Right hindlimb (tissue), 1 donor: ENCODE measurements at places on chromosomes 16 and 17.

GRCh38 chr17:72222661-72223380 is 102.0 kb downstream of the SOX9 start:
- no peak for DNase-seq

DNA sequence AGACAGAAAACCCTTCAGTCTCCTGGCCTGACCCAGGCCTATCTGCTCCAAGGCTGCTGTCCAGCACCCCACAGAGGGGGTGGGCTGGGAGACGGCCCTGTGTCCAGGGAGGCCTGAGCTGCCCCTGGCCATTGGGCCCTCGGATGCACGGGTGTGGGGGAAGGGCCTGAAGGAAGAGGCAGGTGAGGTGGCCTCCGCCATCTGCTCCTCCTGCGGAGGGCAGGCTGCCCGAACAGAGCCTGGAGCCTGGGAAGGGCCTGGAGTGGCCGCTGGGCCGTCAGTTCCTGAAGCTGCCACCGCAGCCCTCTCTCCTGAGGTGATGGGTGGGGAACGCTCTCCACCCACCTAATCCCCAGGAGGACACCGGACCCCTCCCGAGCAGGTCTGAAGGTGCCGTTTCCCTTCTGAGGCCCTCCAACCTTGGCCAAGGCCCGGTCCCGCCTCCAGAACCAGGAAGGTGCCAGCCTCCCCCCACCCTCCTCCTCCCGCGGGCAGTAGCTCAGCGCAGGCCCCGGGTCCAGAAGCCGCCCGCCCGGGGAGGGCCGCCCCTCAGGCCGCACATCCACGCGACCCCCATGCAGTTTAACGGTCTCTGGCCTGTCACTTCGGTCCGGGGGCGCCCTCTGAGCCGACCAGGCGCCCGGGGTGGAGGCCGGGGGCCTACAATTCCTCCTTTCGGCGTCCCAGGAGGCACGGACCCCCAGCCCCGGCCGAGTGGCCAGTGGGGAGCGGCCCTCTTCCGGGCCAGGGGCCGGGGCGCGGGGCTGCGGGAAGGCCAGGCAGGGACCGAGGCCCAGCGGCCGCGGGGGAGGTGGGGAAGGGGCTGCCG is 835 bp downstream of the FBXL16 start:
- DNase-seq = no peak

GRCh38 chr16:87114832-87115231 is 202.4 kb downstream of the C16orf95 start:
- DNase-seq = no peak

DNA sequence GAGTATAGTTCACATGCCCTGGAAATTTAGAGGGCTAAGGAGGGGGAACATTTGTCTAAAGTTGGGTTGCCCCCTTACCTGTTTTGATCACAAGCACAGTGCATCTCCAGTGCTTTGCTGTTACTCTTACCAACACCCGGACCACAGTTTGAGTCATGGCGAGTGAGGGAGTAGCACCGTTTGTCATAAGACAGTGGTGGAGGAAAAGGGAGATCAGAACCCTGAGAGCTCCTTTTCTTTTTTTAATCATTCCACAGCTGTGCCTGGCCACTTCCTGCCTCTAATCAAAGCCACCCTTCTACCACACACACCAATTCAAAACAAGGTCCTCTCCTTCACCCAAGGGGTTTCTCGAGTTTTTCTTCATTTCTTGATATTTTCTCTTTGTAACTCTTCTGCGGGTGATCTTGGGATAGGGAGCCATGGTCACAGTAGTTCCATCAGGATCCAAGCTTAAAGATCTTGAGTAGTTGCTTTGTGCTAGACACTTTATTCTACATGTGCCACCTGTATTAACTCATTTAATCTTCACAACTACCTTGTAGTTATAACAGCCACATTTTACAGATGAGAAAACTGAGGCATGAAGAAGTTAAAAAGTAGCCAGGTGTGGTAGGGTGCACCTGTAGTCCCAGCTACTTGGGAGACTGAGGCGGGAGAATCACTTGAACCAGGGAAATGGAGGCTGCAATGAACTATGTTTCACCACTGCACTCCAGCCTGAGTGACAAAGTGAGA is 5.0 kb upstream of the MYL4 start:
- no peak for DNase-seq

DNA sequence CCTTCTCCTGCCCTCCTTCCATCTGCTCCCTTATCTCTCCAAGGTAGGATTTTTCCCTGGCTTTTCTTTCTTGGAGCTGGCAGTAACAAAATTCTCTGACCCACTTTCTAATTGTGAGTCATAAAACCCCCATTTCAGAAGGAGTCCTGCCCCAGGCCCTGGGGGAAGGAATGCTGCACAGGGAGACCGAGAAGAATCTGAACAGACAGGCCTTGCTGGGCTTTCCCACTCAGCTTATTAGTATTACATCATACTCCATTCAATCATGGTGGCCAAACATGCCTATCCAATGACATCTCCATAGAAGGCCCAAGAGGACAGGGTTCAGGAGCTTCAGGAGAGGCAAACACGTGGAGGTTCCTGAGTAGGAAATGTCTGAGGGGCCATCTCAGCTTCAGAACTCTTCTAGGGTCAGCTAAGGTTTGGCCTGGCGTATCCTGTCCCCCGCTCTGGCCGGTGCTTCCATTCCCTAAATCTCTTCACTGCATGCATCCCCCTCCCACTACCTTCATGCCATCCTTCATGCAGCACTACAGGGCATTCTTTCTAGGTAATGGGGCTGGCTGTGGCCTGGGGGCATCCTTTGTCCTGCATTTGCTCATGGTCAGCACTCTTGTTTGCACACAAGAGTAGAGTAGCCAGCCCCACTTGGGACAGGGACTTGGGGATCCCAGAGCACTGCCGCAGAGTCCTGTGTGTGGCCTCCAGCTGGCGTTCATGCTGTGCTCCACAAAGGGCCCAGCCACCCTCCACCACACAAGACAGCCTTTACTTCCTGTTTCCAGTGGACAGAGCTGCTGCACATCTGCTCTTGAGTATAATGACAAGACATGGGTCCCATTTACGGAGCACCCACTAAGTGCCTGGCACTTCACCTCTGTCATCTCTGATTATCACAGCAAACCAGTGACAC is 8.2 kb downstream of the SLC6A2 start:
- no peak for DNase-seq

DNA sequence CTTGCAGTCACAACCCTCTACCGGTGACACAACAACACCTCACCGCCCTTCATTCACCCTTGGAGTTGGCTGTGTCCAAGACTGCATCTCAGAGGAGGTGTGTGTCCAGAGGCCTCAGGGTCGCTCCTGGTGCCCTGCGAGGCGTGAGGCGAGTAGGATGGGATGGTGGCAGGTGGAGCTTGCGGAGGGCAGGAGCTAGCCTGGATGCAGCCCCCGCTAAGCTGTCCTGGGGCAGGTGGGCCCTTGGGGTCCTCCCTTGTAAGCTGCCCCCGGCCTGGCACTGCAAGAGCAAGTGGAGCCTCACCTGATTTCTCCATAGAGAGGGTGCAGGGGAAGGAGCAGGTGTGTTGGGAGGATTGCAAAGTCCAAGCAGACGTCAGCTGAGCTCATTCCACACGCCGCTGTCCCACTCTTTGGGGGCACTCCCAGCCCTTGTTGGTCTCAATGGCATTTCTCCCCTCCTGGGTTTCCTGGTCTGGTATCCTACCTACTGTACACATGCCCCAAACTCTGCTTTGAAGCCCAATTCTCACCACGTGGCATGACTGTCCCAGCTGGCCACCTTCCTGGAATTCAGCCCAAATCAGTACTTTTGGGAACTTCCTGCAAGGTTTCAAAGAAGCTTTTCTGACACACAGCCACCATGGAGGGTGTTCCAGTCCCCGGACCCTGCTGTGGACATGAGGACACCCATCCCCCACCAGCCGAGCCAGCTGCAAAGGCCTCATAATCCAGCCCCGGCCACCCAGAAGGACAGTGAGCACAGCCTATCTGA is 18.1 kb upstream of the ICAM2 start:
- DNase-seq = no peak

DNA sequence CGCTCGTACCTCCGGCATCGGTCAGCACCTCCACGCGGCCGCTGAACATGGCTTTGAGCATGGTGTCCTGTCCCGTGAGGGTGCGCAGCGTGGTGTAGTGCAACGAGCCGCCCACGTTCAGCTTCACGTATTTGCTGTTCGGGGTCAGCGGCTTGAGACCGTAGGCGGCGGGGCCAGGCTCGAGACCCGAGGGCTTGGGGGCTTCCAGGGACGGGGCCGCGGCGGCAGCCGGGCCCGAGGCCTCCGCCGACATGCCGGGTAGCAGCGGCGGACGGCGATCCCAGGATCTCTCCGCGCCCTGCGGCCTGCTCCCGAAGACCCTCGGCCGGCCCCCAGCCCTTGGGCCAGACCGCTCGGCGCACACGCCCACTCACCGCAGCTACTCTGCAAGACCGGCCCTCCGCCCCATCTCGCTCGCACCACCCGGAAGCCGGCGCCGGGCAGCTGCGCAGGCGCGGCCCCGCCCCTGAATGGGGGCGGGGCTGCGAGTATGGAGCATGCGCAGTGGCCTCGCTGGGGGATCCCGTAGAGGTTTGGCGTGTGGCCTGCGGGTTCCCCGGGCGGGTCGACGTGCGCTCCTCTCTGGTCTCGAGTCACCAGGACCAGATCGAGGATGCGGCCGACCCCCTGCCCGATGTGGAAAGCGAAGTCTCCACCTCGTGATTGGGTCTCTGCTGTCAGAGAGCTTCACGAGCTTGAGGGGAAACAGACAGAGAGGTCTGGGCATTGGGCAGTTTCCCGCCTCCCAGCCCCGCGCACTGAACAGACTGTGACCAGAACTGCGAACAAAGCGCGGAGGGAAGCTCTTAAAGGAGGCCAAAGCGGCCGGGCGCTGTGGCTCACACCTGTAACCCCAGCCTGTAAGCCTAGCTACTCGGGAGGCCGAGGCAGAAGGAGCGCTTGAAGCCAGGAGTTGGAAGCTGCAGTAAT is at the start of gene KCTD13:
KCTD13 (minus strand) TSS at position 446 of the 930 bp plus-strand sequence; CDS start at position 253, 193 bp downstream.
- DNase-seq = peak; percentile 95

GRCh38 chr17:14803826-14804225 is 461.3 kb downstream of the PMP22 start:
- peak; percentile 26 for DNase-seq

DNA sequence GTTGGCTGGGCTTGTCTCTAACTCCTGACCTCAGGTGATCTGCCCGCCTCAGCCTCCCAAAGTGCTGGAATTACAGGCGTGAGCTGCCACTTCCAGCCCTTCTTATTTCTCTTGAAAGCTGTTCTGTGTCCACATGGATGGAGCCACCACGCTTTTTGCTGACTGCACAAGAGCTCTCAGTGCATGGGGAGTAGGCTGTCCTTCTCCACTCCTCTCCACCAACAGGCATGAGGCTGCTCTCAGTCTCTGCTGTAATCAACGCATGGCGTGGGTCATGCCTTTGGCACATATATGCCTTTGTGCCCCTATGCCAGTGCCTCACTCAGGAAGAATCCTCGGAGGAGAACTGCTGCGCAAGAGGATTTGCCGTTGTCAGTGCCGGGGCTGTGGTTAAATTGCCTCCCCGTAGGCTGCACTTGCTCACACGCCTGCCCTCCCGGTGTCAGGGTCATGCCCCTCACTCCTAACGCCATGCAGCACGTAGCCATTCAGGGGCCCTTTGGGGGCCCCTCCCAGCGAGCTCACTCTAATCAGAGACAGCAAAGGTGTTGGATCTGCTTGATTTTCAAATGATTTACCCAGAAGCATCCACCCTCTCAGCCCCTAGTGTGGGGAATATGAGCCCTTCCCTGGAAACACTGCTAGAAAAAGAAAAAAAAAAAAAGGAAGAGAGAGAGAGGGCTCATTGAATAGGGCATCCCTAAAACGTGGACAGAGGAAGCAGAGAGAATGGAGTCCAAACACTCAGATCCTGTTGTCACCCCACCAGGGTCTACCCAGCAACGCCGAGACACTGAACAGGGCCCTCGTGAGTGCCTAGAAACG is 47.5 kb upstream of the ZCCHC14 start:
- DNase-seq = no peak

DNA sequence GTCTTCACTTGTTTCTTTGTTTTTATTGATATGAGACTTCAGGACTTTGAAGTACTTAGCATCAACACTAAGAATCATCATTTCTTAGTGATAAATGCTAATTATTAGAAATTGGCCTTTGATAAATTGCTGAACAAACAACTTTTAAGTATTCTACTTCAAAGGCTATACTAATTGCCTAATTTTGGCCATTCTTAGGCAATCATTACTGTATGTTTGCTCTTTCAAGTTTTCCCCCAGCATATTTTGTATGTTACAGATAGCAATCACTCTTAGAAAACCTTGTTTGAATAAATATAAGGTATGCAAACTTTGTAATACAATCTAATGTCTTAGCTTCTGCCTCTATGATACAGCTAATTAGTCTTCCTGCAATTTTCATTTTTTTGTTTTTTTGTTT is 46.0 kb downstream of the NQO1 start:
- no peak for DNase-seq

GRCh38 chr17:77145612-77146245 is 5.0 kb downstream of the SEC14L1 start:
- DNase-seq = peak; percentile 85

- DNase-seq = no peak
Observed at GRCh38 chr17:53996131-53996530, 173.4 kb downstream of the KIF2B start.

GRCh38 chr16:31430380-31431052 is 2.4 kb upstream of the COX6A2 start:
- no peak for DNase-seq

GRCh38 chr16:11033629-11034420 is 89.5 kb downstream of the CLEC16A start:
- peak; percentile 52 for DNase-seq

DNA sequence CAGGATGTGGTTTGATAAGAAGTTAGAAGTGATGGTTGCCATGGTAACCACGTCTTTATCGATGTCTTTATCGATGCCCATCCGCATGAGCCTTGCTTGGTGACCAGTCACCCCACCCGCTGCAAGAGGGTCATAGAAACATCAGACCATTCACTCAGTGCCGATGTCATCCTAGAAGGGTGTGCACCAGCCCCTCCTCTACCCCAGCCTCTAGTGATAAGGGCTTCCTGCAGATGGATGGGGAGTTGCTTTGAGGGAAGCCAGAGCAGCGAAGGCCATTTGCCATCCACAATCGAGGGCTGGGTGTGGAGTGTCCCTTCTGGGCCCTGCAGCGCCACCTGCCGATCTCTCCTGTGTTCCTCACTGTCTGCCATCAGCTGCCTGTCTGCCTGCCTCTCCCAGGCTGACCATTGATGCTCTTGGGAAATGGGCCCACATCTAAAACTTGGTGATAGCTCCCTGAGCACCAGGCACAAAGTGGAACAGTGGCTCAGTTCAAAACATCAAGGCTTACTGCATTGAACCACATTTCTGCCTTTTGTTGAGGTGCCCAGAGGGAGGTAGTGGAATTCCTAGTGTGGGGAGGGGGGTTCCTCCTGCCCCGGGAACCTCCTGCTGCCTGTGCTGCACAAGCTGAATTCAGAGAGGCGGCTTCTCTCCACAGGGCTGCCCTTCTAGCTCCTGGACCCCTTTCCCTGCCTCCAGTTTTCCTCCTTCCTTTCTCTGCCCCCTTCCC is 8.9 kb downstream of the CALB2 start:
- DNase-seq = no peak

GRCh38 chr17:40778461-40778860 is 3.9 kb downstream of the KRT27 start:
- DNase-seq = no peak

DNA sequence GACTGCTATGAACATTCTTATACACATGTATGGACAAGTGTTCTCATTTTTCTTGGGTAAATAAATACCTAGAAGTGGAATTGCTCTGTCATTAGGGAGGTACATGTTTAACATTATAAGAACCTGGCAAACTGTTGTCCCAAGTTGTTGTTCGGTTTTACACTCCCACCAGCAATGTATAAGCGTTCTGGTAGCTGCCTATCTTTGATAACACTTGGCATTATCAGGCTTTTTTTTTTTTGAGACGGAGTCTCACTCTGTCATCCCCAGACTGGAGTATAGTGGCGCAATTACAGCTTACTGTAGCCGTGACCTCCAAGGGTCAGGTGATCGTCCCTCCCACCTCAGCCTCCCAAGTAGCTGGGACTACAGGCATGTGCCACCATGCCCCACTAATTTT is 16.3 kb downstream of the ATAD5 start:
- no peak for DNase-seq
